SHP77 treated with DMSO at 0.1 percent for 48 hours (cell line): ENCODE measurements at places on chromosomes 1 and 21.

GRCh38 chr1:88058205-88058604 is 625.9 kb upstream of the PKN2 start:
- no peak for DNase-seq

GRCh38 chr1:101595881-101596374 is 359.1 kb downstream of the S1PR1 start:
- DNase-seq: no peak

DNA sequence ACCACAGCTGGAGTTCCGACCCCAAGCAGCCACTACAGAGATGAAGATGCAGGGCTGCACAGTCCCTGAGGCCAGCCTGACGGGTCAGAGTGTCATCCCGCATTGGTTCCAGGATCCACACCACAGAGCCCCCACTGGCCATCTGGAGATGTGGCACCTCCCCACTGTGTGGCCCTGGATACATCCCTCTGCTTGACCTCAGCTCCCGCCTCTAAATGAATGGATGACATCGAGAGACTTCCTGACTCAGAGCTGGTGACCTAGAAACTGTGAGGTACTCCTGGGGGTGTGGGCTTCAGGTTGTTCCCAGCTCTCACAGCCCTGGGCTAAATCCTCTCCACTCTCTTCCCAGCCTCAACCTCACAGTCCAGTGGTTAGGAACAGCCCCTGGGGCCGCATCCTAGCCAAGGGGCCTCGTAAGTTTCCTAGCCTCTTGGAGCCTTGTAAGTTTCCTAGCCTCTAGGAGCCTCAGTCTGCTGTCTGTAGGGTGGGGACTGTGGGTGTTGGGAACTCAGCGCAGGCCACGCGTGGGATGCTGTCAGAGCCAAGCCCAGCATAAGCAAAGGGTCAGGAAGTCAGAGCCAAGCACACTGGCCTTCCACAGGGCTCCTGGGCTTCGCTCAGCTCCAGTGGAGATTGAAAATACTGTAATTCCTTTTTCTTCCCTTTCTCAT is 87.5 kb upstream of the RUNX3 start:
- DNase-seq: no peak

GRCh38 chr1:185349556-185349955 is 32.5 kb upstream of the IVNS1ABP start:
- no peak for DNase-seq

DNA sequence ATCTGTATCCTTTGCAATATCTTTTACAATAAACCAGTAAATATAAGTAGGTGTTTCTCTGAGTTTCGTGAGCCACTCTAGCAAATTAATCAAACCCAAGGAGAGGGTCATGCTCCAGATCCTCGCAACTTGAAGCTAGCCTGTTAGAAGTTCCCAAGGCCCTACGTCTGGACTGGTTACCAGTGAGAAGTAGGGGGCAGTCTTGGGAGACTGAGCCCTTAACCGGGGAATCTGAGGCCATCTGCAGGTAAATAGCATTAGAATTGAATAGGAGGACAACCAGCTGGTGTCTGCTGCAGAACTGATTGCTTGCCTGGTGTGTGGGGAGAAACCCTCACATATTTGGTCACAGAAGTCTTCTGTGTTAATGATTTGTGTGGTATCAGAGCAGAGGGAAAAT is 190.5 kb downstream of the RYR2 start:
- DNase-seq: no peak

- peak; percentile 27 for DNase-seq
Observed at GRCh38 chr1:54671985-54672608, 30.5 kb downstream of the MROH7 start.

- no peak for DNase-seq
Observed at GRCh38 chr1:42003433-42003832, 84.7 kb upstream of the HIVEP3 start.

GRCh38 chr1:8147956-8148355 is 121.8 kb upstream of the ERRFI1 start:
- DNase-seq: no peak

GRCh38 chr1:227927971-227928741 is 19.6 kb downstream of the WNT9A start:
- DNase-seq: no peak

DNA sequence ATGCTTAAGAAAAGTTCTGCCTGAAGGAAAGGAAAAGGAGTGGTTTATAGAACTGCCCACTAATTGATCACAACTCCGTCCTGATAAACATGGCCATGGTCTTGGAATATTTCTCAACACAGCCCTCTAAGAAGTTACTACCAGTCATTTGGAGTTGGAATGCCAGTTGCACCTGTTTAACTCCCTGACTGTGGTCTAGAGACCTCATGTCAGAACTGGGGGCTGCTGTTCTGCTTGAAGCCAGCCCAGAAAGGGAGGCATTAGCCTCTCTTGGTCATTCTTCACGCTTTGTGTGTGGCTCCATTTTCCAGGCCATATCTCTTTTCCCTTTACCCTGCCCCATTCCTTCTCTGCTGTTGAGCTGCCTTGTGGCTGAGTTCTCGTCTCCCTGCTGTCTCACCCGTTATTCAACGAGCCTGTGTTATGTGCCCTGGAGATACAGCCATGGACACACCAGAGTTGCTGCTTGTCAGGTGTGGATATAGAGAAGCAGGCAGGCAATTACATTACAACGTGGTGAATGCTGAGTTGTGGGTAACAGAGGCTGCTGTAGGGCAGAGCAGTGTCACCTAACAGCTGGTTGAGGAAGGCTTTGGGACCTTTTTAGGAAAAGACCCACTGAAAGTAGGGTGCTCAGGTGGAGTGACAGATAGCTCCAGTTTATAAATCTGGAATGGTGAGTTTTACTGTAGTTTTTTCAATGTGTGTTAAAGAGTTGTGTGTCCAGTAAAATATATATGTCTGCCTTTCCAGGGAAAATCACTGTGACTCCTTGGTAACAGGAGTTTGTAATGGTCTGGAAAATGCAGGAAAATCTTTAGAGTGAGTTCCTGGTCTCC is 137.0 kb upstream of the IPO9 start:
- DNase-seq: no peak

DNA sequence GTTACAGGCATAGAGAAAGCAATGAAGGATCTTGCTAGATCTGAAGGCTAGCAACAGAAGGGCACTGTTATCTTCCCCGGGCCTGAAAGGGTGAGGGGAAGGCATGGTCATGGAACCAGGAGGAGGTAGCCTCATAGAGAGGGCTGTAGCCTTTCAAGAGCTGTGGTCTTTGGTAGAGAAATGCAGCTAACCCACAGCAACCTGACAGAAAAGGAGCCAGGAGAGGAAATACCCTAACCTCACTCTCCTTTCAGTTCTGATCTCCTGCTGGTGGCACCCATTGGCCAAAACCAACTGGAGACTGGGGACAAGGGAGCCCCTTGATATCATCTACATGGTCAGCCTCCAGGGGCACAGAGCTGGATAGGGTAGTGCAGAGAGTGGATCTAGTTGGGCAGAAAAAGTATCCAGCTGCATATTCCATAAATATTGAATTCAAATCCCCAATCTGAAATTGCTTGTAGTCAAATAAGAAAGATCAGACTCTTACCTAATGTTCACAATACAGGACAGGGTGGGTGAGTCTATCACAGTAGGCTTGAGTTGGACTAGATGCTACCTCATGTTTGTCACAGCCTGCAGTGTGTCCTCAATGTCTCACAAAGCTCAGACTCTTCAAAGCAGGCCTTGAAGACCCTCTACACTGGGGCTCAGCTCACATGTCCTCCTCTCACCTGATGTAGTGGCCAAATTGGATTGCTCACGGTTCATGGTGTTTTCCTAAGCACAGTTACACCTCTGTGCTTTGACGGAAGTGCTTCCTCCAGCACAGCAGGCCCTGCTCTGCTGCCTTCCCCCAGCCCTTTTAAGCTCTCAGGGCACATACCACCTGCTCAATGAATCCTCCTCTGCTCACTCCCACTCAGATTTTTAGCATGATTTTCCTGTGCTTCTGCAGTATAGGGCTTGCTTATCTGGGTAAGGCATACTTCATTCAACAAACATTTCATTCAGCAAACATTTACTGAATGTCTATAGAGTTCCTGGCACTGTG is 74.1 kb upstream of the JUN start:
- DNase-seq: no peak

GRCh38 chr1:203056516-203056915 is 29.3 kb downstream of the MYOG start:
- no peak for DNase-seq

DNA sequence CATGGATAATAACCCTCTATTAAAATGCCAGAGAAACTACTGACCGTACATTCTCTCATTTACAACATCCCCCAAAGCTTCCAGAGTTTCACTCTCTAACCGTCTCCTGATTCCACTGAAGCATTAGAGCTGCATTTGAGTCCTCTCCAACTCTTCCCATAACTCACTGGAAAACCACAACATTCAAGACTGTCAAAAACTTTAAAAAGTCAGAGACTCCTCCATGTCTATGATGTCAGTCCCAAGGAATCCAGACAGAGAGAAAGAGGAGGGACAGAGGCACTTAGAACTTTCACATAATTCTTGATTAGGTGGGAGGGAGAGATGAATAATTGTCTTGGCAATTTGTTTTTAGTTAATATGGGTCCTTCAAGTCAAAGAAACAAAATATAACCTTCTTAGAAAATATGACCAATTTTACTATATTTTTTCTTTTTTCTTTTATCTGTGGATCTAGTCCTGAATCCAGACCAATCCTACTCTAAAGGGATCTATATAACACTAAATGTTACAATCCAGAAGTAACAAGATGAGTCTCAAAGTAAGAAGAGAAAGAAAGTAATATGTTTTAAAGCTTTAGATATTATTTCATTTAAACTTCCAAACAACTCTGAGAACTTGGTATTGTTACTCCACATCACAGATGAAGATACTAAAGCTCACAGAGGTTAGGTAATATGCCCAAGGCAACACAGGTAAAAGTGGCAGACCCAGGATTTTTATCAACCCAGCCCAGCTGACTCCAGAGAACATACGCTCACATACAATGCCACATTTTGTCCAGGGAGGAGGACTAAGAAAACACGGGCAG is 23.8 kb downstream of the OTUD7B start:
- DNase-seq: no peak

GRCh38 chr1:84164161-84164560 is 20.1 kb downstream of the PRKACB start:
- DNase-seq: peak; percentile 27

DNA sequence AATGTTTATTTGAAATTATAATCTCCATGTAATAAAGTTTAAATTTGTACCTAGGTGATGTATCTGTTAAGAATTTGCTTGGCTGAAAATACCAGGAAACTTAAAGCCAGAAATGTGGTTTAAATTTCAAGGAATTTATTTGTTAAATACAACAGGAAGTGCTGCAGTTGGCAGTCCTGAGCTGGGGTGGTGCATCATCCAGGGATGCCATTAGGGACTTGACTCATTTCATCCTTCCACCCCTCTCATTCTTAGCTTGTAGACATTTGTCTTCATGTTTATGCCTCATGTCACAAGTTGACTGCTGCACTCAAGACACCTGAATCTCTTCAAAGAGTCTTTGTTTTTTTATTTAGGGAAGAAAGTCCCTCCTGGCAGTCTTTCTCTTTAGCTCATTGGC is 175.9 kb downstream of the LHX8 start:
- no peak for DNase-seq

GRCh38 chr1:17274186-17275170 is 25.6 kb downstream of the PADI3 start:
- no peak for DNase-seq

DNA sequence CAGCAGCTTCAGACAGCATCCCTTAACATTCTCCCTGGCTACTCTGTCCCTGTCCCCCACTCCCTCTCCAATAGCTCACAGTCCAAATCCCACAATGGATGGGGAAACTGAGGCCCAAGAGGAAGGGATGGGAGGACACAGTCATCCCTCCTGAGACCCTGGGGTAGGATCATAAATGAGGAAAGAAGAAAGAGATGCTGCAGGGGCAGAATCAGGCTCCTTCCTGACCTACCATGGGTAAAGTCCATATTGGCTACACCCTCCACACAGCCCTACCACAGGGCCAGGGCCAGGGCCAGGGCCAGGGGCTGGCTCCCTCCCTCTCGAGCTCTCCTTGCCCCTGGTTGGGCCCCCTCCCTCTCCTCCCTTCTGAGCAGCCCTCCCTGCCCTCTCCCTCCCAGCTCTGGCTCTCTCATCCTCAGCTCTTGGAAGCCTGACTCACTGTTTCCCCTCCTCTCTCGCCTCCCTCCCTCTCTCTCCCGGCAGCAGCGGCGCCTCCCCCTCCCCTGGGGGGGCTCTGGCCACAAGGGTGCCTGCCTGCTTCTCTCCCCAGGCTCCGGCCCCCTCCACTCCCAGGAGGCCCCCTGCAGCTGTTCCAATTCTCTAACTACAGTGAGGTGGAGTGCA is 4.9 kb downstream of the AHDC1 start:
- no peak for DNase-seq

GRCh38 chr1:14706631-14707030 is 108.1 kb downstream of the KAZN start:
- no peak for DNase-seq

DNA sequence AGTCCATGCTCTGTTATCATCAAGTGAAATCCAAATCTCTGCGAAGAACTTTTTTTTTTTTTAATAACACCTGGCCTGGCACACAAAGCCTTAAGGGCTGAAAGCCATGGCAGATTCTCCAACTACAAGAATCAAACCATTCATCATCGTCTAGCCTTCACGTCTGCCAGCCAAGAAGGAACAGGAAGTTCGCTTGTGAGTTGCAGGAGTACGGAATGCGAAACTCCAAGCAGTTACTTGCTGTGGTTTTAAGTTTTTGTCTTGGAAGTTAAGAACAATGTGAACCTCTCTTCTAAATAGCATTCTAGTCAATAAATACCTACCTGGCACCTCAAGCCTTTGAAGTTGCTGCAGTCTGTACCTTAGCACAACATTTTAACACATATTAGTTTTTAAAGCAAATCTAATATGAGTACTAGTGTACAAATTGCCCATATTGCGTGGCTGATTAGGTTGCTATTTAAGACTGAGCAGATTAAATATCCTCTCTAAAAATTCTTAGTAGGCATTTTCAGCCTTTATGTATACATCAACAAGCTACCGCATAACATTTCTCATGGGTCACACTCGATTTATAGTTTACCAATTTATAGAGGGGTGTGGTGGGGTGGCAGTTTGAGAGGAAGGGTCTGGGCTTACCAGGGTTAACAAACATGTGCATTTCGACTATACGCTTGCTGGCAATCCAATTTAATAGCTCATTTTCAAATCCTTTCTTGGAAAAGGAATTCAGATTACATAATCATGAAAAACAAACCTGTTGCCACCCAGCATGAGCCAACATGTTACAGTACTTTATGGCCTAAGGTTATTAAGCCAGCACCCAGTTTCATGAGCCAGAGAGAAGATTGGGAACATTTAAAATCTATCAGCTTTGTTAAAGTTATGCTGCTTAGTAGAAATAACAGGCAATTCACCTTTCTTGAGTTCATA is 22.2 kb upstream of the PTPN14 start:
- DNase-seq: no peak

GRCh38 chr1:104648269-104648691 is 898.6 kb downstream of the AMY1C start:
- DNase-seq: peak; percentile 74
